ENCODE measurements at places on chromosomes 6 and 20. TPM values are rescaled to one million over a fixed set of nuclear protein-coding genes. Genes with fewer than 3 reads are reported as not detected.

EFCAB8 gene
- 0.20 TPM for total RNA-seq

MUCL3 gene
- 93.5 TPM for total RNA-seq

AIF1 gene
- 26.8 TPM for total RNA-seq

DEFB110 gene
- total RNA-seq, result not detected

BRPF3 gene
- 47.0 TPM for total RNA-seq

SLC52A3 gene
- total RNA-seq, result 7.5 TPM

Data from mucosa of gallbladder (tissue), 1 donor.